ENCODE measurements at places on chromosomes 1 and 21. TPM values are rescaled to one million over a fixed set of nuclear protein-coding genes. Genes with fewer than 3 reads are reported as not detected.

Gene KCNA3
- total RNA-seq, result not detected

Gene PLA2G4A
- 130 TPM for total RNA-seq

Gene EIF4G3
- 31.6 TPM for total RNA-seq

Gene HES2
- 0.92 TPM for total RNA-seq

Gene OLFML3
- total RNA-seq, result 50.0 TPM

Gene SLC44A5
- 2.1 TPM for total RNA-seq

Gene CTSE
- total RNA-seq, result not detected

Data from aortic smooth muscle cell (primary cell).